ENCODE measurements at places on chromosomes 7 and 10. TPM values are rescaled to one million over a fixed set of nuclear protein-coding genes. Genes with fewer than 3 reads are reported as not detected.

GRCh38 chr7:122364761-122365280, 60.3 kb upstream of the FEZF1 start:
- H3K4me3 ChIP-seq, result no peak overlapping the region
- H3K27me3 ChIP-seq, result no peaks in the 10 kb centered on the region
- no peaks in the 10 kb centered on the region for H3K36me3 ChIP-seq
- H3K27ac ChIP-seq, result no peak overlapping the region
- no peak for DNase-seq

HHEX gene
- total RNA-seq, result 16.8 TPM

GRCh38 chr7:94509264-94509886, at the start of gene CASD1:
Gene CASD1 (plus strand): TSS chr7:94509809. CDS start chr7:94510085, 276 bp downstream.
- H3K27ac ChIP-seq, result peak within 1 kb of the TSS; percentile 92
- no peaks in the 10 kb centered on the region for H3K4me1 ChIP-seq
- H3K4me3 ChIP-seq, result peak within 1 kb of the TSS; percentile 58
- DNase-seq, result peak; percentile 40

- H3K36me3 ChIP-seq, result no peaks in the 10 kb centered on the region
- H3K4me1 ChIP-seq, result no peaks in the 10 kb centered on the region
- no peak overlapping the region for H3K4me3 ChIP-seq
- H3K27ac ChIP-seq, result peak overlapping the region; percentile 45
Observed at GRCh38 chr7:73397521-73398281, 35.9 kb upstream of the FZD9 start.

TAS2R41 gene
- total RNA-seq, result not detected

AGBL3 gene
- total RNA-seq, result 9.3 TPM

DNA sequence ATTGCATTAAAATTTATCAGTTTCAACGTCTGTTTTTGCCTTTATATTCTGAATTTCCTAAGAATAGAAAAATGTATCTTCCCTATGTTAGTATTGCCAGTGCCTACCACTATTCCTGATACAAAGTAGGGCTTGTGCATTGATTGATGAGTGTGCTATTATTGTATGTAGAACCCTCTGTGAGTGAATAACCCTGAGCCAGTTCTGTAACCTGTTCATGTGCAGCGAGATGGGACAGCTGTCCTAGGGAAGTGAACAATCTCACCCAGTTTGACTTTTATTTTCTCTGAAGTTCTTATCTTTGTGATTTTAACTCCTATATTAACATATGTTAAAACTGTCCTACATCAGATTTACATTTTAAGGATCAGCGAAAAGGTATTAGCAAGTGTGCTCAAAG, 178.4 kb upstream of the ADO start:
- no peak for DNase-seq
- no peaks in the 10 kb centered on the region for H3K4me1 ChIP-seq
- H3K4me3 ChIP-seq, result no peak overlapping the region
- no peaks in the 10 kb centered on the region for H3K27me3 ChIP-seq
- no peaks in the 10 kb centered on the region for H3K36me3 ChIP-seq
- H3K27ac ChIP-seq, result no peak overlapping the region

- H3K27me3 ChIP-seq, result no peaks in the 10 kb centered on the region
- H3K4me3 ChIP-seq, result no peak overlapping the region
- no peaks in the 10 kb centered on the region for H3K4me1 ChIP-seq
Observed at GRCh38 chr7:150927157-150927955, 50.8 kb downstream of the KCNH2 start.

- H3K36me3 ChIP-seq, result no peaks in the 10 kb centered on the region
- H3K27me3 ChIP-seq, result no peaks in the 10 kb centered on the region
- H3K27ac ChIP-seq, result no peak overlapping the region
- DNase-seq, result no peak
Observed at GRCh38 chr7:152590481-152590880, 85.5 kb downstream of the XRCC2 start.

DNA sequence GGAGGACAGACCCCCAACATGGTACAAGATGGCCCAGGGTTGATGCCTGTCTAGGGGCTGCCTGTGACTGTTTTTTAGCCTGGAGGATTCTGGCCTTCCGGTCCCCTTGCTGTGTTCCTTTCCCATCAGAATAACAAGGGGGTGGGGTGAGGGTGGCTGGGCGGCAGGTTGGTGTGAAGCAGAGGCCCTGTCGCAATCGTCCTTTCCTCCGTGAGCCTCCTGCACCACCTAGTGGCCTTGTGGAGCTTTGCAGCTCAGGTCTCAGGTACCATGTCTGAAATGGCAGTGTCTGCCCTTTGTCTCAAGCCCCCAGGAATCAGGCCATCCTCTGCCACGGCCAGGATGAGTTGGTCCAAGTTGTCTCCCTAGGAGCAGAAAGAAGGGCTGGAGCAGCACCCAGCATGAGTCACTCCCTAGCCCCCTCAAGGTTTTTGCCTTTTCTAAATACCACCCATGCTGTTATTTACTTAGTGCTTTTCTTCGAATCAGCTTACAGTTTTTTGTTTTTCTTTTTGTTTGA, 24.2 kb downstream of the TACR2 start:
- no peak overlapping the region for H3K4me3 ChIP-seq
- H3K4me1 ChIP-seq, result no peaks in the 10 kb centered on the region
- peak; percentile 89 for DNase-seq
- no peaks in the 10 kb centered on the region for H3K27me3 ChIP-seq
- no peaks in the 10 kb centered on the region for H3K36me3 ChIP-seq
- H3K27ac ChIP-seq, result no peak overlapping the region

DNA sequence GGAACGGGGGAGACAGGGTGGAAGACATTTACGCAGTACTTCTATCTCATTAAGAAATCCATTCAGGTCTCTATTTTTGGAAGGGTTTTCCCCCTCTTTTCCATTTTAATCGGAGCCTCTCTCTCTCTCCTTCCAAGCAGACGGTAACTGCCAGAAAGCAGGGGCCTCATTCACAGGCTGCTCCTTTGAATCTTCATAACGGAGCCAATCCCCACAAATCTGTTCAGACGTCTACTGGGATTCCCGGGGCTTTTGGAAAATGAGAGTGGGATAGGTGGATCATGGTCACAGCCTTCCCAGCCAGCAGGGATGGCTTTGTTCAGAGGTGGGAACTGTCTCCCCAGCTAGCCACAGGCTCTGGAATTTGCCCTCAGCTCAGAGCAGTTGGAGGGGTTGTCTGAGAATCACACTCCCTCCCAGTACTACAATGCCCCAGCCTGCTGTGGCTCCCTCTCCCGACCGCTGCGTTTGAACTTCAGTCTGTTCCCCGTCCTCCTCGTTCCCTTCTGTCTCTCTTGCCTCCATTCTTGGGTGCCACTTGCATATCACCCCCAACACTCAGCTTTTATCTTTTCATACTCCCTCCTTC, 413.6 kb downstream of the PLXNA4 start:
- no peaks in the 10 kb centered on the region for H3K4me1 ChIP-seq
- DNase-seq, result no peak
- H3K27ac ChIP-seq, result no peak overlapping the region
- H3K27me3 ChIP-seq, result no peaks in the 10 kb centered on the region

DNA sequence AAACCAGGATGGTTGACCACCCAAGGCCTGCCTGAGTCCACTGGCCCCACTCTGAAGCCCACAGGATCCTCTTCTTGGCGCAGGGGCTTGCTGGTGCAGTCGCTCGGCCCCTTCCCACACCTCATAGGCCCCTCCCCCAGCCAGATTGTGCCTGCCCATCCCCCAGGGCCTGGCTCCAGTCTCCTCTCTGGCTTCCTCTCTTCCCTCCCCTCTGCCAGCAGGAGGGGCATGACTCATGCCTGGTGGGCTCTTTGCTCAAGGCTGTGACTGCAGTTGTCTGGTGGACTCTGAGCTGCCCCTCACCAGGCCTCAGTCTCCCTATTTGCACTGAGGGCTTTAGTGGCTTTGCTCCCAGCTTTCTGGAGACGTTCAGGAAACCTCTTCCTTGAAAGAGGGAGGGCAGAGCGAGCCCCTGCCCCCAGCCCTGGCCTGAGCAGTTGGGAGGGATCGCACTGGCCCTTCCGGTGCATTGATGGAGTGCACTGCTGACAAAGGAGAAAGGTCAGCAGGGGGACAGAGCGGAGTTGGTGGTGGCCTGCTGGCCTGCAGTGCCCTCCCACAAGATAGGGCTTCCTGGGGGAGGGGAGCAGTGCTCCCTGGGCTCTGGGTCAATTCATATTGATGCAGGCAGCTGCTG, 60.7 kb downstream of the ZMIZ1 start:
- no peaks in the 10 kb centered on the region for H3K36me3 ChIP-seq
- H3K4me3 ChIP-seq, result no peak overlapping the region
- peak overlapping the region; percentile 65 for H3K27ac ChIP-seq
- peaks cover 26% of the 10 kb centered on the region for H3K4me1 ChIP-seq
- no peak for DNase-seq
- no peaks in the 10 kb centered on the region for H3K27me3 ChIP-seq

DNA sequence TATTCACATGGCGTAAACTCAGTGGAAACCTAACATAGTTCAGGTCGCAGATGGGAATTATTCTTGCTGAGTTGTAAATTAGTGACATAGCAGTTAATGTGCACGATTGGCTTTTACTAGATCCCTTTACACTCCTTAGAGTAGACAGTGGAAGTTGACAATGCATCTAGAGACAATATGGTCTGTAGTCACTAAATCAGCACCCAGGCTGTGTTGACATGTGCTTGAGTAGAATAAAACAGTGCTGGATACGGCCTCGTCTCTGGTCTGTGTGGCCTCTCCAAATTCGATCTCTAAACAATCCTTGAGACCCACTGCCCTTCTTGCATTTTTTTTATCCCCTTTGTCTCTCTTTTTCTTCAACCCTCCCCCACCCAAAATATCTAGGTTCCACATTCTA, 615.7 kb downstream of the SORCS1 start:
- H3K27ac ChIP-seq, result no peak overlapping the region
- no peaks in the 10 kb centered on the region for H3K4me1 ChIP-seq
- H3K27me3 ChIP-seq, result no peaks in the 10 kb centered on the region
- no peak overlapping the region for H3K4me3 ChIP-seq
- no peak for DNase-seq
- H3K36me3 ChIP-seq, result no peaks in the 10 kb centered on the region

- no peak overlapping the region for H3K4me3 ChIP-seq
- DNase-seq, result no peak
- no peak overlapping the region for H3K27ac ChIP-seq
- H3K36me3 ChIP-seq, result no peaks in the 10 kb centered on the region
- H3K27me3 ChIP-seq, result no peaks in the 10 kb centered on the region
Observed at GRCh38 chr10:31274310-31274709, 44.7 kb upstream of the ZEB1 start.

DNA sequence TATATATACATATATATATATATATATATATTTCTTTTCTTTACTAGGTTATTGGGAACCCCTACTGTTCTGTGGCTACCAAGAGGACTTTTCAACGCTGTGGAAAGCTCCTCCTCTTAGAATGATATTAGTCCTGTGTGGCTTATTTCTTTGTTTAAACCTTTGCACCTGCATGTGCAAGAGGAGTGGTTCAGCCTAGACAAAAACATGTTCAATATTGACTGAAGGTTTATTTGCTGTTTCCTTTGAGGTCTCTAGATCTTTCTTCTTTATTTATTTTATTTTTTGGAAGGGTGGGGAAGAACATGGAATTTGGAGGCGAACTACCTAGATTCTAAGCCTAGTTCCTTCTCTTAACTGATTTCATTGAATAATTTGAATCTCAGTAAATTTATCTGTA, 118.1 kb downstream of the GNAT3 start:
- H3K4me1 ChIP-seq, result no peaks in the 10 kb centered on the region
- H3K27ac ChIP-seq, result no peak overlapping the region
- no peak for DNase-seq
- no peaks in the 10 kb centered on the region for H3K36me3 ChIP-seq
- H3K27me3 ChIP-seq, result no peaks in the 10 kb centered on the region

DNA sequence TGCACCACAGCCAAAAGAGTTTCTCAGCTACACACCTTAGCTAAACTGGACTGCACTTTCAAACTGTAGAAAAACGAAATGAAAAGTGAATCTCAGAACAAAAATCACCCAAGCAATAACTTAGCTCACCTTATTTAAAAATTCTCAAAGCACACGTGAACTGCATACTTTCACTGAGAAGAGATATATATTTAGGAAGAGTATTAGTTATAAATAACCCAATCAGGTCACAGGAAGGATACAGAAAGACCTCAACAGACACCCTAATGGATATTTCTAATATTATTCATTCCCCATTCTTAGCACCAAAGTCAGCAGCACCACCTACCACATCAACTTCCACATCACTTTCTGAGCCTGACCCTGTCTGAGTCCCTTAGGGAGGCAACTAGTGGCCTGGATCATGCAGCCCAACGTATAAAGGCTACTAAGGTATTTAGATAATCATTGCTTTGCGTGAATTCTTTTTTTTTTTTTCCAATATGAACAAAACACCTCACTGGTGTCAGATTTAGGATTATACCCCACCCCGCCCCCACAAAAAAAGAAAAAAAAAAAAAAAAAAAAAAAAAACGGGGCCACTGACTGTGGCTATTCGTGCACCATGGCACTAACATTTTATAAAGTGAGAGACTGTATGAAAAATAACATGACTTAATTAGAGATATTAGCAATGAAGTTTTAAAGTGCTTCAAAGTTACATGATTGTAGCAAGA, 2.6 kb downstream of the ABI1 start:
- H3K36me3 ChIP-seq, result no peaks in the 10 kb centered on the region
- DNase-seq, result no peak
- no peak overlapping the region for H3K4me3 ChIP-seq
- H3K27ac ChIP-seq, result no peak overlapping the region
- H3K4me1 ChIP-seq, result no peaks in the 10 kb centered on the region
- no peaks in the 10 kb centered on the region for H3K27me3 ChIP-seq

GRCh38 chr7:26165950-26166683, 14.1 kb downstream of the NFE2L3 start:
- H3K27me3 ChIP-seq, result no peaks in the 10 kb centered on the region
- no peaks in the 10 kb centered on the region for H3K4me1 ChIP-seq
- no peak overlapping the region for H3K4me3 ChIP-seq
- no peak for DNase-seq
- no peak overlapping the region for H3K27ac ChIP-seq

NEBL gene
- 2.1 TPM for total RNA-seq

- H3K4me1 ChIP-seq, result peaks cover 6% of the 10 kb centered on the region
- H3K27ac ChIP-seq, result peak overlapping the region; percentile 94
- H3K27me3 ChIP-seq, result no peaks in the 10 kb centered on the region
- no peak for DNase-seq
- no peaks in the 10 kb centered on the region for H3K36me3 ChIP-seq
Observed at GRCh38 chr7:150339409-150339809, 2.0 kb downstream of the RARRES2 start.

DNA sequence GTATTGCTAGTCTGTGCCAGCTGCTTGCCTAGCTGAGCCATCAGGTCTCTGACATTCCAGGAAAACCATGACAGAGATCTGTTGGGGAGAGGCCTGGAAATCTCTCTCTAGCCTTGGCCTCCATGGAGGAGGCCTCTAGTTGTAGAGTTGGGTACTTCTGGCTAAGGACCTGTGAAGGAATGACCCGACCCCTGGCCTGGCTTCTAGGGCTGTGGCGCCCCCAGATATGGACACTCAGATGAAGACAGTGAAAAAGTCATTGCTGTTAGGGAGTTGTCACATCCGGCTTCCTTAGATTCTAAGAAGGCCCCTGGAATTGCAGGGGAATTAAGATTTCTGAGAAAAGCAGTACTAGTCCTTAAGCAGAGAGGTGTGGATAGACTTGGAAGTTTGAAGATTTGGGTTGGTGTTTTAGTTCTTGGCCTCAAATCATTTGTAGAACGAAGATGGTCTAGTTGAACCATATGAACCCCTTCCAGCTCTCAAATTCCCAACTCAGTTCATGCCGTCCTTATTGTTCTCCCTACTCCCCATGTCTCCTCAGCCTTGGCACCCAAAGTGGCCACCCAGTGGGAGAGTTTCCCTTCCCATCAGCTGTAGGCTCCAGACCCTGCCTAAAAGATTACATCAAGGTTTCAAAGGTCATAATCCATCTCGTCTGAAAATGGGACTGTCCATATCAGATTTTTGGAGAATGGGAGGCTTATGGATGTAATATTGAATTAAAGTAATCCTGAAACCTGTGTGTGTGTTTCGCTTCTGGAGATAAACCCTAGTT, 7.0 kb downstream of the HHEX start:
- DNase-seq, result no peak
- H3K27me3 ChIP-seq, result peaks cover 24% of the 10 kb centered on the region
- no peaks in the 10 kb centered on the region for H3K4me1 ChIP-seq
- no peaks in the 10 kb centered on the region for H3K36me3 ChIP-seq
- H3K27ac ChIP-seq, result no peak overlapping the region
